ENCODE measurements at places on chromosomes 5 and 9.
A peak's percentile ranks its signal among the peaks of the same experiment; 100 is the strongest.

DNA sequence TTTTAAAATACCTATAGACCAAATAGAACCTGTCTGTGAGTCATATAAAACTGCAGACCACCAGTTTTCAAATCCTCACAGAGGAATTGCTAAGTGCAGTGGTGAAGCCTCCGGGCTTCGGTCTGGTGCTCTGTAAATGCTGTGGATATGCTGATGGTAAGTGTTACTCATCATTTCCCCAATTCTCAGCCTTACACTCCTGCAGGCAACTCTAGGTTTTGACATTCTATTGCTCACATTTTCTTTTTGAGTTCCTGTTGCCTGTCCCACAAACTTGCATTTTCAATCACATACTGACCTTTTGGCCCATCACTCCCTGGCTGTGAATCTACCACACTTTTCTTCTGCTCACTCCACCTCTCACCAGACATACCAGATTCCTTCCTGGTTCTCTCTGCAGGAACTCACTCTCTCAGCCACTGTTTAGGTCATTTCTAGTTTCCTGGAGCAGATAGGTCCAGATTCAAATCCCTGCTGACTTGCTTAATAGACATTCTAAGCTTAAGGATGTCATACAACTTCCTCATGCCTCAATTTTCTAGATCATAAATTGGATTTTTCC, 192.9 kb downstream of the RAB3C start:
- DNase-seq = no peak

DNA sequence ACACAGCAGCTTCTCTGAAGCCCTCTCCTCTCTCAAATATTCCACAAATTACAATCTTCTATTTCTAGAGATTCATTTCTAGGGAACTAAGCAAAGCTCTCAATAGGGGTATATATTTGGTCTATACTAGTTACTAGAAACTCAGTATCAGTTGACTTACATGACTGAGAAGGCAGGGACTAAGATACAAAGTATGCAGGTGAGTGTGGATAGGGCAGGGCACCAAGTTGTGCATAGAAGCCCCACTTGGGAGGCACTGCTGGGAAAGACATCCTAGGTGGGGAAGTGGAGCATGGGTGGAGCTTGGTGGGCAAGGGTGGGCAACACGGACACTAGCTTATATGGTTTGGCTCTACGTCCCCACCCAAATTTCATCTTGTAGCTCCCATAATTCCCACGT, 148.1 kb upstream of the RASA1 start:
- DNase-seq = no peak

GRCh38 chr9:89617978-89618377, 13.2 kb downstream of the GADD45G start:
- no peak for DNase-seq

DNA sequence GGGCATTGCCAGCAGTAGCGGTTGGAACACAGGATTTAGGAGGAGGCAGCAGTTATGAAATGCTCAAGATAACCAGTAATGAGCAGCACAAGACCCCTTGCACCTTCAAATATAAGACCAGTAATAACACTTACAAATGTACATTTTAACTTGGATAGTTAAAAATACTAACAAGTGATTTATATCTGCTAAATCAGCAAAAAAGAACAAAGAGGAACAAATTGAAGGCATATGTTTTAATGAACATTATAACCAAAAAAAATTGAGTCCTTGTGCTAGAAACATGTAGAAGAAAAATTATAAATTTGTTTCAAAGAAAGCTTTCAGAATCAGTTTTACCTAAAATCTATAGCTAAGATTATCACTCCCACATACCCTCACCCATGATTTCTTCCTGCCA, 52.0 kb downstream of the ALDH7A1 start:
- DNase-seq = no peak

DNA sequence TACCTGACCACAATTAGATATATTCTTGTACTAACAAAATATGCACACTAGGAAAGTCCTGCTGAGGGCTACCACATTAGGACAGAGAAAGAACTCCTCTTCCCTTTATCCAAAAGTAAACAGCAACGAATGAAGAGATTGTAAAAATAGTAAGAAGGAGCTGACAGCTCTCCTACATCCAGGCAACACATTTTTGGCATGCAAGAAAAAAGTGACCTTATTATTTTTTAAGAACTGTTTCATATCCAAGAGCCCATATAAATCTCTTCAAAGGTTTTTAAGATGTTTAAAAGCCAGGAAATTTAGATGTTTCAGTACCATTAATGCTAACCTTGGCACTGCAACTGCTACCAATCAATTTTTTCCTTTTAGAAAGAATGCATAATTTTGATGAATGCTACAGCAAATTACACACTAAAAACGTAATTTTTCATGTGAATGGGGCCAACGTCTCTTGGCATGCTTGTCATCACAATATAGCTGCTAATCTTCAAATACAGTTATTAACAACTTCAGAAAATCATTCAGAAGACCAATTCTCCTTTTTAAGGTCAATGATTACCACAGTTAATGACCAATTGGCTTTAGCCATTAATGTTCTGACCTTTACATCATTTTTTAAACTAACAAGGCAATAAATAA, 132.0 kb downstream of the FBXL17 start:
- no peak for DNase-seq

GRCh38 chr9:81827616-81828296, 100.5 kb upstream of the SPATA31D4 start:
- no peak for DNase-seq

DNA sequence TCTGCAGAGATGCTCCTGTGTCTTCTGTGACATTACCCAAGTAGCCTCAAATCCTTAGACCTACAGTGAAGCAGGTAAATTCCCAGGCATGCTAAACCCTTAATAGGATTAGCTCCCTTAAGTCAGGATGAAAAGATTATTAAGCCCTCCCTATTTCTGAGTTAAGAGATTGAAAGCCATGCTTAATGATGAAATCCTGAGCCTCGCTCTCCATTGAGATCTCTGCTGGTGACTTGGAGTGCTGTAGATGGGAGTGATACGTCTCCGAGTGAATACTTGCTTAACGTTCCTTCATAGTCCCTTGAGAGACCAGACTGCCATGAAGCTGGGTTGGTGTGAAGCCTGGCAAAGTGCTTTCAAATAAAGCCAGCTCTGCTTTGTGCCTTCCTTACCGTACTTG, 34.2 kb downstream of the AOPEP start:
- DNase-seq = no peak

- DNase-seq = no peak
Observed at GRCh38 chr9:34823778-34824177, 113.8 kb upstream of the CCL21 start.

- no peak for DNase-seq
Observed at GRCh38 chr5:72245951-72246532, 74.0 kb downstream of the MRPS27 start.

DNA sequence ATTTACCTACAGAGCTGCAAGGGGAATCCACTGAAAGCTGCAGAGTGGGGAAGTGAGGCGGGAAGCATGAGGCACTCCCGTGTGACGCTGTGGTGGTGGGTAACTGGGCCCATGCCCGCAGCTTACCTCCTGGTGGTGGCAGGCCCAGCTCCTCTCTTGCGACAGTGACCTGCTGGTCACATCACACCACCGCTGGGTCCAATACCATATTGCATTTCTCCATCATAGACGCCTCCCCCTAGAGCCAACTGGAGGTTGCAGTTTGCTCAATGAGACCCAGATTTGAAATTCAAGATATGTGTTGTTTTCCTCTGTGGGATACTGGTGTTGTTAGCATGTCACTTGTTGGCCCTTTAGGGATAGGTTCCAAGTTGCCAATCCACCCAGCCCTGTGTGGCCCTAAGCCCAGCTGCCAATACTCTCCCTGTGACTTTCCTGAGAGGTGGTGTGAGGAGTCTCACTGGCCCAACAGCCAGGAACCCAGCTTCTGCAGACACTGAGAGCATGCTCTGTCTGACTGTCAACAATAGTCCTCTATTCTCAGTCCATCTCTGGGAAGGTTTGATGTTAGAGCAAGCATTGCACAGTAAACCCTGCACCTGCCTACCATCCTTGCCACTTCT, 428.3 kb downstream of the GADD45G start:
- no peak for DNase-seq

DNA sequence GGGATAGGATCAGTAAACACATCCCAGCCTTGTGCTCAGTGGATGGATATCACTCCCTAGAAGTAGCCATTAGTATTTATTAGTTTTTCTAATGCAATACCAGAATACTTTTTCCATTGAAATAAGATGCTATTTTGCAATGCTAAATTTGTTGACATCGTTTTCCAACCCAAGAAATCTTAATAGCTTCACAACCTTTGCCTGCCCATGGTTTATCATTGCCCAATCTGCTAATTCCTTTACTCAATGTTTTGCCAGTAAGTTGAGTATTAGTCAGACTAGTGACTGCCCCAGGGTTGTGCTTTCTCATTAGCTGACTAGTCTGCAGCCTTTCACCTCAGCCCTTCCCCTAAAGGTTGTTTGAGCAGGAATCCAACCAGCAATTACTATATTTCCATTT, 62.9 kb downstream of the NREP start:
- no peak for DNase-seq

DNA sequence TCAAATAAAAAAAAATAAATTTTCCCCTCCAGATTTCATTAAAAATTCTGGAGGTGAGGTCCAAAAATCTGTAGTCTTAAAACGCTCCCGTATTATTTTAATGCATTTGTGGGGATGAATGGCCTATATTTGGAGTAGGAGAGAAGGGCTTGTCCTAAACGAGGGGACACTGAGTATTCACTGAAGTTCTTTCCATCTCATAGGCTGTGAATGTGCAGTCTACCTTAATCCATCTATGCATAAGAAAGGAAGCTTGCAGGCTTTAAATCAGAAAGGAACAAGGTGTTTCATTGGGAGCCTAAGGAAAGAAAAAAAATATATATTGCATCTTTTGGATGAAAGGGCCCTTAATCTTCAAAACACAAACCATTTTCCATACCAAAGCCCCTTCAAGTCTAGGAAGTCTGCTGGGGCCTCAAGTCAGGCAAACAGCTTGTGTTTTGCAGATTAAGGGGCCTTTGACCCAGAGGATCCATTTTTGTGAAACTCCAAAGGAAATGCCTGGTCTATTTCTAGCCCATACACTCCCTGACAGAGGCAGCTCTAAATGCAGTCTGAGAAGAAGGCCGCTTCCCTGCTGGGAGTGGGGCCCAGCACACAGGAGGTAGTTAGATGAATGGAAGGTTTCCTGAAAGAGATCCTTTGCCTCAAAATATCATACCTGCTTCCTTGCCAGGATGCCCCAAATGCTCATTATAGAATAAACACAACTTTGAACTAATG, 35.6 kb downstream of the BRINP1 start:
- no peak for DNase-seq

DNA sequence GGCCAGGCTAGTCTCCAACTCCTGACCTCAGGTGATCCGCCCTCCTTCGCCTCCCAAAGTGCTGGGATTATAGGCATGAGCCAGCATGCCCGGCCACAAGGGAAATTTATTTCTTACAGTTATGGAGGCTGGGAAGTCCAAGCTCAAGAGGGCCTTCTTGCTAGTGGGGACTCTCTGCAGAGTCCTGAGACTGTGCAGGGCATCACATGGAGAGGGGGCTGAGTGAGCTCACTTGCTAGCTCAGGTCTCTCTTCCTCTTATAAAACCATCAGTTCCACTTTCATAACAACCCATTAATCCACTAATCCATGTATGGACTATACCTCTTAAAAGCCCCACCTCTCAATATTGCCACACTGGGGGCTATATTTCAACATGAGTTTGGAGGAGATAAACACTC, 5.1 kb upstream of the SPIN1 start:
- DNase-seq = no peak

GRCh38 chr9:304106-304505, 89.4 kb downstream of the DOCK8 start:
- DNase-seq = no peak

DNA sequence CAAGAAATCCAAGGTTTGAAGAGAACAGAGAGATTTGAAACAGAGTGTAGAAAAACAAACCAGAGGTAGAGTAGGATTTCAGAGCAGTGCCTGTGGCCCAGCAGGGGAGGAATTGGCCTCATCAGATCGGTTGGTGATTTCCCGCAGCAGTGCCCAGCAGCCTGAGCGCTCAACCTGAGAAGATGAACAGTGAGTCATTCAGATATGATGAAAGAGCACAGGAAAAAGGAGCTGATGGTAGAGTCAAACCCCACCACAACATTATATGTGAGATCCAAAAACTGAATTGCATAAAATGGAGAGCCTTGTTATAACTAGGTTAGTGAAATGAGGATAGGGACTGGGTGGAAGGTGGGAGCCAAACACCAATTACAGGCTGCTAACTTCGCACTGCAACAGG, 248.9 kb downstream of the PIK3R1 start:
- peak; percentile 40 for DNase-seq

GRCh38 chr9:129231022-129231739, 53.1 kb upstream of the IER5L start:
- no peak for DNase-seq

GRCh38 chr5:160349935-160350303, 20.5 kb downstream of the C1QTNF2 start:
- DNase-seq = no peak

DNA sequence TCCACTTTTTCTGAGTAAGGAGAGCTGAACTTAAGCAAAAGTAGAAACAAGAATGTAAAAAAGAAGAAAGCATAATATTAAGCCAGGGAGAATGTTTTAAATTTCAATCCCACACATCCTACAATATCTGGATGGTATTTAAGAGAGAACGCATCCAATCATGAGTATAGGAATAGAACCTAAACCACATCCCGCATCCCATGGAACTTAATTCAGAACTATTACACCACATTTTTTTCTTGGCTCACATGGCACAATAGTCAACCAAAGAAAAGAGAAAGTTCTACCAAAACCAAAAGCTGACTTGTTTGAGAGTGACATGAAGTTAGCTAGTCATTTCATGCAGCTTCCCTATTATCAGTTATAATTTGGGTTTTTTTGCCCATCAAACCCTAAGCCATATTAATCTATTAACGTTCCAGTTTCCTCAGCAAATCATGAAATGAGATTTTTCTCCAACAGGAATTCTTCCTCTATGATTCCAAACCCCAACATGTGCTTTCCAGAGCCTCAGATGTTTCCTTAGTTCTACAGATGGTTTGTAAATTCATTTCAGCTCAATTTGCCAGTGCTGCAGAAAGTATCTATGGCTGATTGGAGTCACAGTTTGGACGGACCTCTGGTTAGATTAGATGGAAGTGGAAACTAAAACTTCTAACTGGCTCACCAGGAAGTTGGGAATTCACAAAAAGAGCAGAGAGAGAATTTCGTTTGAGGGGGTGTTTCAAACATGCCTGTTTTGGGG, 22.5 kb downstream of the ADAMTSL1 start:
- DNase-seq = no peak

- no peak for DNase-seq
Observed at GRCh38 chr9:126503333-126504085, 110.2 kb upstream of the LMX1B start.

GRCh38 chr5:60544142-60544541, 155.8 kb downstream of the DEPDC1B start:
- DNase-seq = no peak

- no peak for DNase-seq
Observed at GRCh38 chr5:64074533-64074932, 91.1 kb upstream of the RNF180 start.

GRCh38 chr5:137199966-137200365, 299.2 kb downstream of the SPOCK1 start:
- DNase-seq = no peak

GRCh38 chr9:129473523-129474244, 147.2 kb downstream of the C9orf50 start:
- no peak for DNase-seq

All from CD4-positive, alpha-beta T cell treated with Interleukin-15 for 4 hours (primary cell).